Sigmoid colon (tissue), 7 donors: ENCODE measurements at places on chromosomes 5 and 9. TPM values are rescaled to one million over a fixed set of nuclear protein-coding genes. Genes with fewer than 3 reads are reported as not detected.

Gene ZNF618
- total RNA-seq: 2.0 TPM

- H3K36me3 ChIP-seq: peaks cover 8% of the 10 kb centered on the region
- no peaks in the 10 kb centered on the region for H3K27me3 ChIP-seq
- no peaks in the 10 kb centered on the region for H3K4me1 ChIP-seq
- H3K27ac ChIP-seq: no peak overlapping the region
Observed at GRCh38 chr9:99235926-99236634, 14.0 kb downstream of the SEC61B start.

- no peaks in the 10 kb centered on the region for H3K36me3 ChIP-seq
- DNase-seq: no peak
- no peak overlapping the region for H3K4me3 ChIP-seq
- H3K27me3 ChIP-seq: no peaks in the 10 kb centered on the region
- no peak overlapping the region for H3K27ac ChIP-seq
Observed at GRCh38 chr9:108045851-108046250, 556.3 kb upstream of the KLF4 start.

- peak within 1 kb of the TSS; percentile 37 for H3K4me3 ChIP-seq
- peaks cover 18% of the 10 kb centered on the region for H3K4me1 ChIP-seq
- no peaks in the 10 kb centered on the region for H3K36me3 ChIP-seq
- DNase-seq: peak; percentile 89
- no peaks in the 10 kb centered on the region for H3K27me3 ChIP-seq
Observed at GRCh38 chr9:129752900-129753729, at the start of gene PTGES. Gene PTGES (minus strand): TSS chr9:129753042. CDS start chr9:129753012, 30 bp downstream.

GRCh38 chr9:86600291-86600690, 246.1 kb upstream of the TUT7 start:
- no peaks in the 10 kb centered on the region for H3K27me3 ChIP-seq
- no peak overlapping the region for H3K4me3 ChIP-seq
- DNase-seq: no peak
- no peaks in the 10 kb centered on the region for H3K36me3 ChIP-seq
- H3K4me1 ChIP-seq: peaks cover 44% of the 10 kb centered on the region

DNA sequence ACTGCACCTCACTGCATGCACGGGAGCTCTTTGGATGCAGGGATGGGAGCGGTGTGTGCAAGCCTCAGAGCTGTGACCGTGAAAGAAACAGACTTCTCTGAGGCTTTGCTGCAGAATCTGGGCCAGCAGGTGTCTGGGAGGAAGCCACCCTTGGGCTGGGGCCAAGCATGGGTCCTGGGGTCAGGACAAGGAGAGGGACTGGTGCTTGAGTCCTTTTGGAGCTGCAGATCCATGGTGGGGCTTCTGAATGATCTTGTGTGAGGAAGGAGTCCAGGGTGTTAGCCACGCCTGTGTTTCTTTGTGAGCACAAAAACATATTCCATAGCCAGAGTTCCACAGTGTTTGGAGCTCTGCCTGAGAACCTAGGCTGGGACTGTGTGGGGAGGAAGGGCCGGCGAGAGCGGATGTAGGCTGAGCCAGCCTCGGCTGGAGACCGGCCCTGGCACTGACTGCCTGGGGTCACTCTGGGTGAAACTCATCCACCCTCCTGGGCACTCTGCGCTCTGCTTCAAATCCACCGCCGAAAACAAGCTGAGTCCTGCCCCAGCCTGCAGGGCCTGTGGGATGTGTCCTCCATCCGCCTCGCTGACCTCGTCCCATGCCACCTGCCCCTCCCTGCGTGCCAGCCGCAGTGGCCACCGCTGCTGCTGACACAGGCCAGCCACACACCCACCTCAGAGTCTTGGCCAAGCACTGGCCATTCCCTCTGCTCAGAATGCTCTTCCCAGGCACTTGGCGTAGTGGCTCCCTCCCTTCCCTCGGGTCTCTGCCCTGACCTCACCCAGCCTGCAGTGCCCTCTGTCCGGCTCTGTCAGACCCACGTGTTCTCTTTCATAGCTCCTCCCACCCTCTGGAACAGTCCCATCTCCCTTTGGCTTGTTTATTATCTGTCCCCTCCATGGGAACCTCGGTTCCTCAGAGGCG, 26.7 kb downstream of the ERGIC1 start:
- H3K4me3 ChIP-seq: peak overlapping the region; percentile 11
- H3K4me1 ChIP-seq: peaks cover 54% of the 10 kb centered on the region
- peak overlapping the region; percentile 89 for H3K27ac ChIP-seq
- no peaks in the 10 kb centered on the region for H3K36me3 ChIP-seq

DNA sequence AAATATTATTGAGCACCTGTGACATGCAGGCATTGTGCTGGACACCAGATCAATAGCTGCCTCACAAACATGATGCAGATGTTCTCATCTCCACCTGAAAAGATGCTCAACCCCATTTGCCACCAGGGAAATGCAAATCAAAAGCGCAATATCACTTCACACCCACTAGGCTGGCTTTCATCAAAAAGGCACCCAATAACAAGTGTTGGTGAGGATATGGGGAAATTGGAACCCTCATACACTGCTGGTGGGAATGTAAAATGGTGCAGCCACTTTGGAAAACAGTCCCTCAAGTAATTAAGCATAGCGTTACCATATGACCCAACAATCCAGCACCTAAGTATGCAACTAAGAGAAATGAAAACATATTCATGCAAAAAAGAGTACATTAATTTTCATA, 24.7 kb downstream of the FGF1 start:
- no peak overlapping the region for H3K4me3 ChIP-seq
- H3K27ac ChIP-seq: no peak overlapping the region
- H3K36me3 ChIP-seq: no peaks in the 10 kb centered on the region
- no peak for DNase-seq
- no peaks in the 10 kb centered on the region for H3K27me3 ChIP-seq

DNA sequence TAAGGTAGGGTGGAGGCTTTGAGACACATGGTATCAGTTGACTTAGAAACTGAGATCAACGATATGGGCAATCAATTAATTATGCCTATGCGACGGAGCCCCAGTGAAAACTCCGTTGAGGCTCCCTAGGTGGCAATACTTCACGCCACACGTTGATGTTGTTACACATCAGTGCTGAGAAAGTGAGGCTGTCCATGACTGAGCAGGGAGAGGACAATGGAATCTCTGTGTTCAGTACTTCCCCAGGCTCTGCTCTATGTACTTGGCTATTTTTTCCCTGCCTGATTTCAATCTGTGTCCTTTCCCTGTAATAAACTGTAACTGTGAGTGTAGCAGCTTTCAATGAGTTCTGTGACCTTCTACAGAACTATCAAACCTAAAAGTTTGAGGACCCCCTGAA, 211.7 kb downstream of the SNCAIP start:
- no peak overlapping the region for H3K27ac ChIP-seq
- no peak overlapping the region for H3K4me3 ChIP-seq
- no peak for DNase-seq
- H3K27me3 ChIP-seq: no peaks in the 10 kb centered on the region
- no peaks in the 10 kb centered on the region for H3K4me1 ChIP-seq
- no peaks in the 10 kb centered on the region for H3K36me3 ChIP-seq

GRCh38 chr5:174222891-174223290, 177.4 kb downstream of the NSG2 start:
- no peaks in the 10 kb centered on the region for H3K36me3 ChIP-seq
- no peaks in the 10 kb centered on the region for H3K4me1 ChIP-seq
- no peak overlapping the region for H3K4me3 ChIP-seq
- DNase-seq: no peak

DNA sequence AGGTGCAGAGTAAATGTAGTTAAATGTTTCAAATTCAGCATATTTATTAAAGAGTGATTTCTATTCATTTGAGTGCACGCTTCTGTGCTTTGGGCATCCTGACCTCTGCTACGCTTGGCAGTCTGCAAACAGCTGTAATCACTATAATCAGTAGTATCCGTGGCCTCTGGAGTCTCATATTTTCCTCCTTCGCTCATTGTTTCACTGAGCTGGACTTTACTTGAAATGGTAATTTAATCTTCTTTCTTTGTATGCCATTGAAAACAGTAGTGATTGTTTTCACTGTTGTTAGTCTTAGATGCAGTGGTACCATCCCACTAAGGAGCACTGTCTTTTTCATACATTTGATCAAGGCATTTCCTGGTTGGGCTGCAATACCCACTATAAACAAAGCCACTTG, 43.5 kb upstream of the CAVIN4 start:
- no peak overlapping the region for H3K27ac ChIP-seq
- H3K4me3 ChIP-seq: no peak overlapping the region
- H3K27me3 ChIP-seq: no peaks in the 10 kb centered on the region
- H3K36me3 ChIP-seq: peaks cover under 1% of the 10 kb centered on the region
- DNase-seq: no peak
- H3K4me1 ChIP-seq: no peaks in the 10 kb centered on the region

GRCh38 chr5:171258737-171259415, 50.2 kb upstream of the TLX3 start:
- DNase-seq: no peak
- no peak overlapping the region for H3K27ac ChIP-seq
- H3K36me3 ChIP-seq: no peaks in the 10 kb centered on the region
- no peaks in the 10 kb centered on the region for H3K27me3 ChIP-seq
- no peaks in the 10 kb centered on the region for H3K4me1 ChIP-seq
